D721Med (cell line): ENCODE measurements at places on chromosomes 13 and 19.

DNA sequence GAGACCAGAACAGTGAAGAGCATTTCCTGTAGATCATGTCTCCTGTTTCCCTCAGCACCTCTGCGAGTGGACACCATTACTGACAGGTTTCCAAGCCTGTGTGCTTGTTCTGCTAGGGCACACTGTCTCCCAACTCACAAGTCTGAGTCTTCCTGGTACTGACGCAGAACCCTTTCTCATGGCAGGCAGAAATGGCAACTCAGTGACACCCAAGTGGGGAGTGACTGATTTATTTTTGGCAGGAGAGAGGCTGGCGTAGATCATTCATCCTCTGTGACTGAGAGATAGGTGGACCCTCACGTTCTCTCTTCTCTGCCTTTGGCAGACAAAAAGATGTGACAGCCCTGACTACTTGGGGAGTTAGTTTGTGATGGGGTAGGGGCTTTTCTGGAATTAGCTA is 183.4 kb downstream of the RFC3 start:
- no peak for DNase-seq

GRCh38 chr13:50518131-50518530 is 325.4 kb downstream of the DLEU7 start:
- no peak for DNase-seq

- no peak for DNase-seq
These were observed 42.4 kb downstream of the ZC3H13 start for GRCh38 chr13:46010148-46010547.

GRCh38 chr13:59280297-59280696 is 883.4 kb downstream of the DIAPH3 start:
- DNase-seq: no peak

DNA sequence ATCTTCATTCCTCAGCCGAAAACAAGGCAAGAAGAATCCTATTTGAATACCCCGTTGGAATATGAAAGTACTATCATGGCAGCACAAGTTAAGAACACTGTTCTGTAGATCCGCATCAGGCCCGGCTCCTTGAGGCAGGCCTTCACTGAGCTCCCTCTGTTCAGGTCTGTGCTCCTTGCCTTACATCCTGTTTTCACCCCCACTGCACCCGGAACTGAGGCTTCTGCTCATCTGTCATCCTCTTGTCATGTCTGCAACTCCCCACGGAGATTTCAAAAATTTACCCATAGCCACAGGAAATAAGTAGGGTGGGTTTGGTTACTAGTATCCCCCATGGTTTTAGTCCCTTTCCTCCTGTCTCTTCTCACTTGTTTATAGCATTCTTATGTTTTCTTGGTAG is 861.9 kb downstream of the GPC5 start:
- no peak for DNase-seq

DNA sequence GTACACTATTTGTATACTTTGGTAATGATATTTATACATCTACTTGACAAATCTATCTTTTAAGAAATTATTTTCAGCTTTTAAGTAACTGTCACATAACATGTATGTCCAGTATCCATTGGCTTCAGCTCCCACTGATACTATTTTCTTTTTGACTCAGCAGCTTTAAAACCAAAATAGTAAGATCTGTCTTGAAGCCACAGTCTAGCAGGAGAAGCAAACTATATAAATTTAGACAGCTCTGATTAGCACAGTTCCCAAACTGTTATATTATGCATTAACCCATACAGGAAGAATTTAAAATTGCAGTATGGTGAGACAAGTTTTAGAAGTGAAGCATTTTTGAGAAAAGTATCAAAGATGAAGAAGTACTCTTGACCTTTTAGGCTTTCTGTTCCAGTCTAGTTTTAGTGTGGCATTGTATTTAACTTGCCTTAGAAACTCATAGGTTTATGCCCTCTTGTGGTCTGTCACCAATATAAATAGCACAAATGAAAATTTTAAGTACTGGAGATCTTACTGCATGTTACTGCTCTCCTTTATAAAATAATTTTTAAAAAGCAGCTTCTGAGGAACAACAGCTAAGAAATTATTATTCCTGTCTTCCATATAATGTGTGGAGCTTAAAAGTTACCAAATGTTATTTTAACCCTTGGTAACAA is 24.7 kb downstream of the URI1 start:
- no peak for DNase-seq

DNA sequence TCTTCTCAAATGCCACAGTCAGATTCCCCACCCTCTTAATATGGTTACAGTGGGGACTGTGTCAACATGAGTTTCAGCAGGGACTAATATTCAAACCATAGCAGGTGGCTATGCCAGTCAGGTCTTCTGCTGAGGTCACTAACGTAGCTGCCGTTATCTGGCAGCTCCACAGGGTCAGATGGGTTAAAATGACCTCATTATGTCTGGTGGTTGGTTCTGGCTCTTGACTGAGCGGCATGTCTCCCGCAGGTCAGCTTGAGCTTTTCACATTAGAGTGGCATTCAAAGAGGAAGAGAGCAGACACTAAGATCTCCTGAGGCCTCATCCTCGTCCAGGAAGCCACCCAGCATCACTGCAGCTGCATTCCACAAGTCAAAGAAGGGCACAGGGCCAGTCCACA is 21.4 kb upstream of the IPO5 start:
- no peak for DNase-seq

GRCh38 chr13:40409278-40409677 is 257.2 kb downstream of the FOXO1 start:
- no peak for DNase-seq

GRCh38 chr13:94329754-94330551 is 149.5 kb downstream of the DCT start:
- no peak for DNase-seq
